Upper lobe of right lung (tissue), 1 donor: ENCODE measurements at places on chromosomes 4 and X.

- DNase-seq: no peak
These were observed 32.7 kb upstream of the LIMCH1 start for GRCh38 chr4:41505161-41505661.

DNA sequence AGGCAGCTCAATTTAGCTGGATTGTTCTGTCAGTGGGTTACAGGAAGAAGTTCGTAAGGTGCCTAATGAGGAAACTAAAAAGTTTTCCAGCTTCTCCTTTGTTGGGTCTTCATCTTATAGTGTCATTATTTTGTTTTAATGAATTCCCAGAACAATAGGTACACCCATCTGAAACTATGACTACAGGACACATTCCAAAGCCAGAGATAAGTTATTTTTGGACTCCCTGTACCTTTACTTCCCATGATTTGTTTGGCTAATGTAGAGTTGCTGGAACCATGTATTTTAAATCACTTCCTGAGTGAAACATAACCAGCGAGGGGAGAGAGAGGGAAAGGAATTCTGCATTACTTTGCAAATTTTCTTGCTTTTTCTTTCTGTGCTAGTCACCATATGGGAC, 114.0 kb downstream of the CLCN5 start:
- no peak for DNase-seq

GRCh38 chr4:38684951-38685844, 21.2 kb downstream of the KLF3 start:
- DNase-seq: no peak

- DNase-seq: no peak
These were observed 235.1 kb upstream of the SPOCK3 start for GRCh38 chr4:167469436-167469835.

- no peak for DNase-seq
These were observed 2547.7 kb downstream of the ARAP2 start for GRCh38 chr4:33696586-33696985.

- DNase-seq: no peak
These were observed 54.4 kb upstream of the ATP6AP2 start for GRCh38 chrX:40526412-40526811.

GRCh38 chr4:144962300-144962699, 135.7 kb downstream of the ANAPC10 start:
- no peak for DNase-seq

GRCh38 chrX:133177202-133177601, 41.0 kb downstream of the TFDP3 start:
- no peak for DNase-seq

DNA sequence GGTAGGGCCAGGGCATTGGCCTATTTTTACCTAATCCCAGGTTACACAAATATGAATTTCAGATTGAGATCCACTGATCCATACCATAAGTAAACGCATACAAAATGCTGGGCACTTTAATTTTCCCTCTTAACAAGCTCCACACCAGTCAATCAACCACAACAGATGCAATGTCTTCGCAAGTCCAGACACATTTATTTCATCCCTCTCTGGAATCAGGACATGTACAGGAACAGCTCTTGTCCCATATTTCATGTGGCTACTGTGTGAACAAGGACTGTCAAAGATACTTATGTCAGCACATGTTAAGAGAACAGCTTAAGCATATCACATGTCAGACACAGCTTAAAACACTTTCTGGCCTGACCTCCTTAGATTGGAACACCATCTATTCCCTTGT, 145.9 kb downstream of the PPP3CA start:
- DNase-seq: no peak

DNA sequence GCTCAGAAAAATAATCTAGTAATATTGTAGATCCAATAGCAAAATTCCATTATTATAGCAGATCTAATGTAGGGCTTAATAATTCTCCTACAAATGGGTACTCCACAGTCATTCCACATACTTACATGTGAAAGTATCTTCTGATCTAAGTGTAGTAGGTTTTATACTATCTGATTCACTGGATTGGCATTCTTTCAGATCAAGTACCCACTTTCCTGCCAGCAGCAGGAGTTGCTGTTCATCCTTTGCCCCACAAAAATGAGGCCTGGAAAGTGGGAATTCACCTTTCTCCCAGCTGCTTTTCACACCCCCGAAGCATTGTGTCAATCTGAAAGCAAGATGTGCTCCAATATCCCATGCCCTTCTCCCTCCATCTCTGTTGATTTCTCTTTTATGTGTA, 77.1 kb upstream of the RXFP1 start:
- DNase-seq: no peak

DNA sequence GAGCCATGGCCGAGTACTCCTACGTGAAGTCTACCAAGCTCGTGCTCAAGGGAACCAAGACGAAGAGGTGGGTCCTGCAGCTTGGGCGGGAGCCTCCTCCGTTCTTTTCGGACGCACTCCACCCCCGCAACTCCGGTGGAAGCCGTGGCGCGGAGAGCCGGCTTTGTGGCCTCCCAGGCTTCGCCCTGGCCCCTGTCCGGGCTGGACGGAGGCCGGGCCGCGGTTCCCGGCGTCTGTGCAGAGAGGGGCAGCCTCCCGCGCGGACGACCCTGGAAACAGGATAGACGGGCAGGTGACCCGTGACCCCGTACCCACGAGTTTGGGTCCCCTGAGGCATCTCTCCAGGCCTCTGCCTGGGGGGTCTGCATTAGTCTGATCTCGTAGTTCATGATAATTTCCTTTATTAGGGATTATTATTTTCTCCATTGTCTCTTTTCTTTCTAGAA, 356 bp downstream of the FRG1 start:
- no peak for DNase-seq

DNA sequence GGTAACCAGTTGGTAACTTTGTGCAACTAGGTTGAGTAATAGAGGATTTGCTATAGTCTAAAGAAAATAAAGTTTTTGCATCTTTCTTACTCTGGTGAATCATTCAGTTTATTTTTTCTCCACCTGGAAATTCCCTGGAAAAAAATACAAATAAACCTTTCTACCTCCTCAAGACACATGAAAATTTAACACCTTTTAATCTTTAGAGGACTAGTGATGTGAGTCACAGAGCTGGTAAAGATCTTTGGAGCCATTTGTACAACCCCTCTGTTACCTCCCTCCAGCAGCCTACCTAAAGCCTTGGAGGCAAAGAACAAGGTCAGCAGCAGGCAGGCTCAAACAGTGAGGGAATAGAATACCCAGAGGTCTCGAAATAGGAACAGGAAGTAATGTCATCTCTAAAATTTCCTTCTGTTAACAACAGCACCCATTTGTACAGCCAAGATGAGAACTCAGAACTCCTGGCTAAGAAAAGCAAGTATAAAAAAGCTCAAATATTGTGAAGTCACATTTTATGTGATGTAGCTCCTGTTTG, 10.2 kb upstream of the MAOB start:
- DNase-seq: no peak

DNA sequence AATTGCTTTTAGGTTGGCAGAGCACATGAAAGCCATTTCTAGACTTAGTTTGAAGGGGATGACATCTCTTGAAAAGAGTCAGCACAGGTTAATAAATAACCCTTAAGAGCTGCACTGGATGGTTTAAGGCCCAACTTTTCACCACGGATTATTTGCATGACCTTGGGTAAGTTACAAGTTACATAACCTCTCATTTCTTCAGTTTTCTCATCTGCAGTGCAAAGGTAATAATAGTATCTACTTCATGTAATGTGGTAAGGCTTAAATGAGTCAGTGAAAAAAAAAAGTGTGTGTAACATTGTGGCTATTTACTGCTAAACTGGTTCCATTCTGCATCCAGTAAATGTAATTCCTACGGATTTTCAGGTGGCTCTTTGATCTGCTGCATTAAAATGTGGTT, 715.8 kb downstream of the CCSER1 start:
- DNase-seq: no peak

- DNase-seq: no peak
These were observed 13.6 kb upstream of the ABLIM2 start for GRCh38 chr4:8171984-8172924.

GRCh38 chr4:7725951-7726350, 213.7 kb downstream of the AFAP1 start:
- DNase-seq: no peak

DNA sequence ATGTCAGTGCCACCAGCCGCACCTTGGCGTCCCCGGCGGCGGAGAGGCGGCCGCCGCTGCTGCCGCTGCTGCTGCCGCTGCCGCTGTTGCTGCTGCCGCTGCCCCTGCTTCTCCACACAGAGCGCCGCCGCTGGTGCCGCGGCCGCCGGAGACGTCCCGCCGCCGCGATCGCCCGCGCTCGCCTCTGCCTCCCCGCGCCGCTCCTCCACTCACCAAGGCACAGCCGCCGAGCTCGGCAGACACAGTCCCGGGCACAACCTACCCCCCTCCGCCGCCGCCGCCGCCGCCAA, at the start of gene PPP3CA:
PPP3CA (minus strand) TSS at position 260 of the 290 bp plus-strand sequence.
- no peak for DNase-seq

DNA sequence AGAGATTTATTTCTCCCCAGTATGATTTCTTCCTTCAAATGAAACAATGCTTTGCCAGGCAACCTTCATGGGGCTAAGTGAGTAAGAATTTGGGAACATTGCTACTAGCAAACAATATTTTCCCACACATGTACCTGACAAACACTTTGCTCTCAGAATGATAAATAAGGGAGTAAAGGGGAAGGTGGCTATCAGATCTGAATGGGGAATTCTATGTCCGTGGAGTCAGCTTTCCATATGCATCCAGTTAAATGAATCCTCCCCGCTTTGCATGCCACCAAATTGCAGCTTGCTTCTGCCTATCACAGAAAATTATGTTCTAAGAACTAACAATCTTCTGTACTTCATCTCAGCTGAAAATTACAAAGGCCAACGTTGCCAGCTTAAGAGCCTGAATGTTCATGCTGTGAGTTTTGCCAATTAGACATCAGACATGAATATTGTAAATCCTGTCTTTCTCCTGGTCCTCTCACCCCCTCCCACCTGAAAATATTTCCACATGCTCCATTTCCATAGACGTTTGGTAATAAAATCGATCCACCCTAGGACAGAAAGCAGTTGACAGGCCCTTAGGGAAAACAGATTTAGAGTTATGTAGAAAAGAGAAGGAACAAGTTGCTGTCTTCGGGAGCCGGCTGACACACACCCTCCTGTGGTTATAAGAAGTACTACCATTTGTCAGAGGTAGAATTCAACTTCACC, 6.3 kb downstream of the MEPE start:
- no peak for DNase-seq

GRCh38 chrX:151042842-151043241, 59.7 kb downstream of the HMGB3 start:
- DNase-seq: no peak

DNA sequence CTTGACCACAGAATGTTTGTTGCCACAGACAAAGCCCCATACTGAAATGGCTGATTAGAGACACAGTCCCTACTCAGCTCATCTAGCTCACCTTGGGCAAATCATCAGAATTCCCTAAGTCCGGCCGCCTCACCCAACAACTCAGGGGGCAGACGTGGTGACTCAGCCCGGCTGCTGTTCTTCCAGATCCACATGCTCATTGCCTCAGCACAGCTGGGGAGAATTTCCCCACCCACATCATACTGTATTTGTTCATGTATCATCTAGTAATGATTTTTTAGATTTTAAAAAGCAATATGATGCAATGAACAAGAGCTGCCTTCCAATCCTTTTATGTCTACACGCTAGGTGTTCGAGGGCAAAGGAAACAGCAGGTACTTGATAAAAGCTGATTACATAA, 333.8 kb upstream of the TENM3 start:
- DNase-seq: no peak

DNA sequence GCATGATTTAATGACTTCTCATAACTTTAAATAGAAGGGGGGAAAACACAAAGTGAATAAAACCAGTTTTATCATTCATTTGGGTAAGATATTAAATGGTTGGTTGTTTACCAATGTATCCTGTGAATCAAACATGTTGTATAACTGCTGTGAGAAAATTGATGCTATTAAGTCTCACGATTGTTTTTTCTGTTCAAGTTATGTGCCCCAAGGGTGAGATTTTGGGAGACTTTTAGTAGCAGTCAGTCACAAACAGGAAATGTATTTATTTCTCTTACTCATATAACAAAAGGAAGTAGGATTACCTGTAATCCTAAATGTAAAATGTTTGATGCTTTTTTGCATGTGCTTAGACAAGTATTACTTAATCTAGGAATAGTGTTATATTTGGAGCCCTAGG, 39.2 kb downstream of the MTHFD2L start:
- DNase-seq: no peak

GRCh38 chr4:184169225-184169867, 48.3 kb downstream of the ENPP6 start:
- no peak for DNase-seq

DNA sequence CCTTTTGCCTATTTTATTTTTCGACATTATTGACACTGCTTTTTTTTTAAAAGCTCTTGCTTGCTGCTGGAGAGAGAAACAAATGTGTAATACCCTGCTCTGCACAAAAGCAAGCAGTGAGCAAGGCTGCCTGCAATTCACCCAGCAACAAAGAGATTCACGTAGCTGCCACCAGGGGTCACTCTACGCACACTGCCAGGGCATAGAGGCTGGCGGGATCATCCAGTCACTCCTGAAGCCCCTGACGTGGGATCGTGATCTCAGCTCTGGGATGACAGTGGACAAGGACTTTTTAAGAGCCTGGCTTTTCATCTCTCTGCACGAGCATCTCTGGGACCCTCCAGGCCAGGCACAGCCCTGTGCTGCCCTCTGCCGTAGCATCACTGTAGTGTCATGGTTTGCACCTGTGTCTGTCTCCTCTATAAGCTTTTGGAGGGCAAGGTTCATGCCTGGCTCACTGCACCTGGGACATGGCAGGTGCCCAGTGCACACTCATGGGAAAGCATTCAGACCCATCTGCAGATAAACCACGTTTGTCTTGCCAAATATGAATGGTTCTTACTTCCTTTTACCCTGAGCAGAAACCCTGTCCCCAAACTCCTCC, 19.8 kb downstream of the C4orf50 start:
- peak; percentile 66 for DNase-seq

GRCh38 chrX:111435469-111435868, 23.5 kb upstream of the DCX start:
- no peak for DNase-seq

GRCh38 chrX:136597356-136597755, 50.6 kb upstream of the CD40LG start:
- no peak for DNase-seq

GRCh38 chr4:38902695-38903094, 35.1 kb downstream of the FAM114A1 start:
- DNase-seq: no peak

GRCh38 chr4:142091085-142091513, 454.7 kb downstream of the IL15 start:
- no peak for DNase-seq

DNA sequence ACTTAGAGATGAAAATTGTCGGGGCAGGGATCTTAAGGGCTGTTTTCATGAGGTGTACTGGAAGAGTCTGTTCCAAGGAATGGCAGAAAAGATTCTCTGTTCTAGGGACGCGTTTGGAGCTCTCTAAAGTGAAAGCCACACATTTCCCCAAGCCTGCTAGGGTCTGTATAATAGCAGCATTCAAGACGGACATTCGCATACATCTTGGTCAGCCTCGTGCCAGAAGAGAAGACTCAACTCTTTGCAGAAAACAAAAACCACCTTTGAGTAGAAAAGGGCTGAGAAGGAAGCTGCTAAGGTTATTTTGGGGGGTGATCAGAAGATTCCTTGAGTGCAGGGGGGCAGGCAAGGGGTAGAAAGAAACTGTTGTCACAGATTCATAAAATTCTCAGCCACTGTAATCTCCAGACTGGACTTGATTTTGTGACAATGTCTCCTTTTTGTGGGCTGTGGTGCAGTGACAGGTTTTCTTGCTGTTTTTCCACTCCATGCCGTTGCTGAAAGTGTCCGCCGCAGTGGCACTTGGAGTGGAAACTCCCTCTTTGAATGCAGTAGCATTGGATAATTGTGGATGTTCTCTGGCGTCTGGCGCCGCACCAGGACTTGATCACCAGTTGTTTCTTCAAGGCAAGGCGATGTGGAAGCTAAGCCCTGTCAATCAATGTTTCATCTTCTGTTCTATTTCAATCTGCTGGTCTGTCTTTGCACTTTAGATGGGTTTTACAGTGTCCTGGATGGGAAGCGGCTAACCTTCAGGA, 2.9 kb downstream of the GYG2 start:
- no peak for DNase-seq
